ENCODE measurements at places on chromosomes 1 and 21.

DNA sequence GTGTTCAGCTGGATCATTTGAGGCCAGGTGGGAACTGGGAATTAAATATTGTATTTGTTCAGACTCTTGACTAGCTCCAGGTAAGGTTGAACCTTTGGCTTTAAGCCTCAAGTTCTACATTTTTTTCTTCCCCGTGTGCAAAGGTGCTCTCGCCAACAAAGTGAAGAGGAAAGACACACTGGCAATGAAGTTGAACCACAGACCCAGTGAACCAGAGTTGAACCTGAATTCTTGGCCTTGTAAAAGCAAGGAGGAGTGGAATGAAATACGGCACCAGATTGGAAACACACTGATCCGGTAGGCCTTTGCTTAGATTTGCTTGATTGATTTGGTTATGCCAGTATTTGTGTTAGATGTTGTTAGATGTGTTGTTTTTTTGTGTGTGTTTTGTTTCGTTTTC, 25.5 kb upstream of the RCC1 start:
- no peak for DNase-seq

- DNase-seq = no peak
Observed at GRCh38 chr1:54355931-54356679, 50.1 kb downstream of the SSBP3 start.

DNA sequence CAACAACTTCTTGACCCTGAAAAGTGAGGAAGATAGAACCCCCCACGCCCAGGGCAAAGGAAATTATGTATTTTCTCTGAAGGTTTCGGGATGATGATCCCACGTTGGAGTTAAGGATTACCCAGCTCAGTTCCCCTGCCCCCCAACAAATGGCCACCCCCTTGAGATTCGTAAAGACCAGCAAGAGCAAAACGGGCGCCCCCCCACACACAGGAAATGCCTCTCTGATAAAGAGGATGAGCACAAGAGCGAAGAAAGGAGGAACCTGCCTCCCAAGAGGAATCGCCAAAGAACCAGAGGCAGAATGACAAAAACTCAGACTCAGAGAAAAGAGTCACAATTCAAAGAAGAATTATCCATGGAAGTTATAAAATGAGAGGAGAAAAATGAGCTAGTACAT, 576.9 kb downstream of the MATN1 start:
- no peak for DNase-seq

- DNase-seq = no peak
Observed at GRCh38 chr1:151011154-151011850, 3.1 kb downstream of the PRUNE1 start.

DNA sequence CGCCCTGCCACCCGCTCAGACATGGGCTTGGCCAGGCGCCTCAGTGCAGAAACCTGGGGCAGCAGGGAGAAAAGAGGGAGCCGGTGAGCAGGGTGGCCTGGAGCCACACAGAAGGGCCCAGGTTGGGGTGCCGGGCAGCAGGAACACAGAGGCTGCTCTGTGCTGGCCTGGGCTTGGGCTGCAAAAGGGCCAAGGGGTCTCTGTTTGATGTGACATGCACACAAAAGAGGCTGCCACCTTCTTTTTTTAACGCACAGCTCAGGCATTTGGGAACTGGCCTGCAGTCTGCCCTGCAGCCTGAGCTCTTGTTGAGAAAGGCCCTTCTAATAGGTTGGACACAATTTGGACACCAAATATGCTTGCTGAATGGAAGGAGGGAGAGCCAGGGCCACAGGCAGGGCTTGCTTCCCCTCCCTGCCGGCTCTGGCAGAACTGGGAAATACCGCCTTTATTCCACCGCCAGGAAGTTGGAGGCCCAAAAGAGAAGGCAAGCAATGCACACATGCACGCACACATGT, 32.4 kb downstream of the KIF21B start:
- DNase-seq = no peak
